ENCODE measurements at places on chromosomes 1 and 21.
A peak's percentile ranks its signal among the peaks of the same experiment; 100 is the strongest.

- no peak for DNase-seq
These were observed 1.8 kb upstream of the MEX3A start for GRCh38 chr1:156083800-156084790.

DNA sequence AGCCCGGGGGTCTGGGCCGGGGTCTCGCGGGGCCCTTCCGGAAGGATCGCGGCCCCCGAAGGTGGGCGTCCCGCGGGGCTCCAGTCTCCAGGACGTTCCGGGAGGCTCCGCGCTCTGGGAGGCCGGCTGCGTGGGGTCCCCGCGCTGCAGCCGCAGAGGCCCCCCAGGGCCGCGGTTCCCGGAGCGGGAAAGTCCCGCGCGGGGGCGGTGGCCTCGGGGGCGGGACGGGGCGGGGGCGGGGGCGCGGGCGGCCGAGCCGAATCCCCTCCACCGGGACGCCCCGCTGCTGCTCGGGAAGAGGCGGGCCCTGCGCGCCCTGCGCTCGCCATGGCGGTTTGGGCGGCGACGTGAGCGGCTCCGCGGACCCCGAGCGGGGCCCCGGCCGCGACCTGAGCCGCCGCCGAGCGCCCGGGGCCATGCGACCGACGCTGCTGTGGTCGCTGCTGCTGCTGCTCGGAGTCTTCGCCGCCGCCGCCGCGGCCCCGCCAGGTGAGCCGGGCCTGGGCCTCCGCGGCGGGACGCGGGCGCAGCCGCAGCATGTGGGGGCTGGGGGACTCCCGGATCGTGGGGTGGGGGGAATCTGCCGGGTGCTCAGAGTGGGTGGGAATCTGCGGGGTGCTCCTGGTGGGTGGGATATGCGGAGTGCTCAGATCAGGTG is at the start of gene IFNGR2:
Gene IFNGR2, plus strand, starts transcription at position 286 of the 658 bp plus-strand sequence. Its CDS starts 131 bp downstream, at position 417.
- DNase-seq: no peak

DNA sequence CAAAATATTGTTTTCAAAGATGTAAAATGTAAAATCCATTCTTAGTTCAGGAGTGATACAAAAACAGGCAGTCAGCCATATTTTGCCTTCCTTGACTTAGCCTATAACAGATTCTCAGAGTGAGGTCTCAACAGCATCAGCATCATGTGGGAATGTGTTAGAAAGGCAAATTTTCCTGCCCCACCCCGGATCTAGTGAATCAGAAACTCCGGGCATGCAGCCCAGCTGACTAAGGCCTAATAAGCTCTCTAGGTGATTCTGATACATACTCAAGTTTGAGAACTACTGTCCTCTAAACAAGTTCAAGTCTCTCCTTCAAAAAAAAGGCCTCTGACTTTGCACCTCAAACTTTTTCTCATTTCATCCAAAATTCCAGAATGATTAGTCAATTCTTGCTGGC is 46.9 kb upstream of the PRRC2C start:
- peak; percentile 98 for DNase-seq

DNA sequence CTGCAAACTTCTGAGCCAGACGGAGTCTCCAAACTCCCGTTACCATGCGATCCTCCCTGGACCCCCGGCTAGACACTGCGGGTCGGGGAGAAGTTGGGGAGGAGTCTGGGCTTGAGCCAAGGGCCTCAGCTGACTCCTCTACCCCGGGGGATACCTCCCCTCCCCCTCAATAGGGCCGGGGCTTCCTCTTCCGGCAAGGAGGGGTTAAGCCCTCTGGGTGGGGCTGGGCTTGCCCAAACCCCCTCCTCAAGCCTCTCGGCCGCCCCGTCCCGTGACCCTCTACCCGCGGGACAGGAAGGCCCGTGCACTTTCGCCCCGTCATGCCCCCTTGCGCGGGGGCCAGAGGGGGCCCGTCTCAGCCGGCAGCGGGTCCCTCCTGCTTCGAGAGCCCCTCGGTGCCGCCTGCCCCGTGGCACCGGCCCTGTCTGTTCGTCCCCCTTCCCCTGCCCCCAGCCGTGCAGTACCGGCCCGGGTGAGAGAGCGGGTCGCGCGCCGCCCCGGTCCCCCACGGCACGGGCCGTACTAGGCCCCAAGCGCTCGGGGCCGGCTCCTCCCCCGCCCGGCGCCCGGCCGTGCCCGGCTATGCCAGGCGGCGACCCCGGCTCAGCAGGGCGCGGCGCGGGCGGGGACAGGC is 652 bp downstream of the ARL8A start:
- DNase-seq: no peak

DNA sequence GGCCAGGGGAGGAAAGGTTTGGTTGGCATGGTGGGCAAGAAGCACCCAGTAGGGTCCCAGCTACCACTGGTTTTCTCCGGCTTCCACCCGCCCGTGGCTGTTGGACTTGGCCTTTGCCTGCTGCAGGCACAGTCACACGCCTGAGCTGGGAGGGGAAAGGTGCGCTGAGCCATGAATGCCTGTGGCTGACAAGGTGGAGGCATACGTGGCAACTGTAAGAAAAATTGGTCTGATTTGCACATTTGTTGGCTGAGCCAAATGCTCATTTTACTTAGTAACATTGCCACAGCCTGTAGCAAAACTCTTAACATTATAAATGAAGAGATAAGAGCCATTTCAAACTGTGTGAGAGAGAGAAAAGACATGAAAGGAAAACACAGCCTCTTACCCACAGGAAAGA is 191.6 kb downstream of the PTPRC start:
- peak; percentile 33 for DNase-seq

GRCh38 chr1:173393659-173394000 is 83.5 kb upstream of the PRDX6 start:
- DNase-seq: no peak

GRCh38 chr1:64581843-64582185 is 111.9 kb downstream of the CACHD1 start:
- no peak for DNase-seq

GRCh38 chr1:219430419-219430818 is 182.5 kb downstream of the ZC3H11B start:
- no peak for DNase-seq

DNA sequence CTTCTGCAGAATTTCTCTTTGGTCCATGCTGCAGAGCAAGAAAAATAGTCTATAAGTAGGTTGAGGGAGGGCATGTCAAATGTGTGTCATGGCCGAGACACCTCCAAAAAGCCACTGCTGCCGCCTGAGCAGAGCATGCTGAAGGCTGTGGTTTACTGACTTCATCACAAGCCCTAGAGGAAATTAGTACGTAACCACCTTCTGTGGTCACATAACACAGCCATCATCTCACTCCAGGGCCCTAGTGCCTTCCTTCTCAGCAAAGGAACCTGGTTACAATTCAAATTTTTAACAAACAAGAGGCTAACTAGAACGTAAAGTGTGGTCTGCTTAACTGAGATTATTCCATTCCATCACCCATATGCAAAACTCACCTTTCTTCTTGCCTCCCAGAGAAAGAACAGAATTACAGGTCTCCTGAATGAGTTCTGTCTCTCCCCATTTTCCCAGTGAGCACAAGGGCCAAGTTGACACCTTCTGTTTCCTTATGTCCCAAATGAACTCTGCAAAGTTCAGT is at the start of gene PTPN22:
Gene PTPN22, minus strand, starts transcription at position 116 of the 517 bp plus-strand sequence.
- no peak for DNase-seq

DNA sequence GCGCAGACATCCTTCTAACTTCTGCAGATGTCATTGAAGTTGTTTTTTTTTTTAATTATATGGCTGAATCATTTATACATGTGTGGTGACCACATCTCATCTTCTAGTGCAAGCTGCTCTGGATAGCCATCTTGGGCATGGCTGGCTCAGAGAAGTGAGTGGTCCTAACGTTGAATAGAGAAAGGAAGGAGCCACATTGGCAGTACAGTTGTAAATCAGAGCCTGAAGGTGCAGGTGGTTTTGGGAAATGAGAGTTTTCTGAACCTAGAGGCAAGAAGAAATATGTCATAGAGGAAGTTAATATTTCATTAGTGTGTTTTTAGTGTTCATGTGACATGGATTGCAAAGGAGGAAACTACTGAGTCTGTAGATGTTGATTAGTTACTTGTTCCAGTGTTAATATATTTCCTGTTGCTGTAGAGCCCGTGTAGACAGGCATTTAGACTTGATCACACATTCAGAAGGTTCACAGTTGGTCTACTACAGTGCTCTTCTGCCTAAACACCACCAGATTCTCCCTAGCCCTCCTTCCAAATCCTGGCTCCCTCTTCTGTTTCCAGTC is 163.7 kb downstream of the ROR1 start:
- no peak for DNase-seq

GRCh38 chr1:153420306-153420705 is 4.0 kb downstream of the S100A7A start:
- no peak for DNase-seq

GRCh38 chr1:216923601-216924000 is 200.4 kb upstream of the ESRRG start:
- DNase-seq: no peak

DNA sequence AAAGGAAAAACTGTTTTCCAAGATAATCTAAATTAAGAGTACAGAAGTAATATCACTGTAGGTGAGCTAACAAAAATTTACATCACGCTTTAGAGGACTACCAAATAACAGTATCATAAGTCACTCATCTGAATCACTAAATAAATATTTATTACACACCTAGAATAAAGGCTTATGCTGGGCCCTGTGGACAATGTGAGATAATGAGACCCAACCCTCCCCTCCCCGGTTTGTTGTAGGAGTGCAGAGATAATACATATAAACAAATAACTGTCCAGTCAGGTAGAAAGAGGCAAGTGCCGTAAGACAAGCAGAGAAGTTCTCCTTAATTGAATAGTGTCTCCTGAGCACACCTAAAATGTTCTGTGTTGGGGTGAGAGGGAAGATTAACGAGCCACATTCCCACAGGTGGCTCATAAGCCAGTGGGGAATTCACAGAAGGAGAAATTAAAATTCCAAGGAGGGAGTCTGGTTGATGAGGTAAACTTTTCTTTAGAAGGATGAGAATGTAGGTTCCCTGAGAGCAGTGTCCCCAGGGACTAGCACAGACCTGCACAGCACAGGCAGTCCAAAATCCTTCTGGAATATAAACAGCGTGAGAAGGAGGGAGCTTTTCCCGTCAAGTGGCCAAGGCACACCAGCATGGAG is 241.4 kb downstream of the NFIA start:
- peak; percentile 82 for DNase-seq

DNA sequence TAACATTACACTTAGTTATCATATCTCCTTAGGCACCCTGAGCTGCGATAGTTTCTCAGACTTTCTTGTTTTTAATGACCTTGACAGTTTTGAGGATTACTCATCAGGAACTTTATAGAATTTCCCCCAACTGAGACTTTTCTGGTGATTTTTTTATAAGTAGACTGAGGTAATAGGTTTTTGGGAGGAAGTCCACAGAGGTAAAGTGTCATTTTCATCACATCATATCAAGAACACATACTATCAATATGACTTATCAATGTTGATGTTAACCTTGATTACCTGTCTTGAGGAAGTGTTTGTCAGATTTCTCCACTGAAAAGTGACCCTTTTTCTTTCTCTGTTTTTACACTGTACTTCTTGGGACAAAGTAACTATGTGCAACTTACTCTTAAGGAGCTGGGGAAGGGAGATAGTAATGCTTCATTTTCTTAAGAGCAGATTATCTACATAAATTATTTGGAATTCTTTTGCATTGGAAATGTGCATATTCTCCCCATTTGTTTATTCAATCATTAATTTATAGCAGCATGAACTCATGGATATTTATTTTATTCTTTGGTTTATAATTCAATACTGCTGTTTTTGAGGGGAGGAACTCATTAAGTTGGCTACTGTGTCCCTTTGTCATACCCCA is 72.8 kb upstream of the HSD17B7 start:
- no peak for DNase-seq

- no peak for DNase-seq
These were observed 260.3 kb downstream of the FAF1 start for GRCh38 chr1:50699795-50700194.

- DNase-seq: no peak
These were observed 173.3 kb downstream of the PTPRU start for GRCh38 chr1:29409616-29410015.

DNA sequence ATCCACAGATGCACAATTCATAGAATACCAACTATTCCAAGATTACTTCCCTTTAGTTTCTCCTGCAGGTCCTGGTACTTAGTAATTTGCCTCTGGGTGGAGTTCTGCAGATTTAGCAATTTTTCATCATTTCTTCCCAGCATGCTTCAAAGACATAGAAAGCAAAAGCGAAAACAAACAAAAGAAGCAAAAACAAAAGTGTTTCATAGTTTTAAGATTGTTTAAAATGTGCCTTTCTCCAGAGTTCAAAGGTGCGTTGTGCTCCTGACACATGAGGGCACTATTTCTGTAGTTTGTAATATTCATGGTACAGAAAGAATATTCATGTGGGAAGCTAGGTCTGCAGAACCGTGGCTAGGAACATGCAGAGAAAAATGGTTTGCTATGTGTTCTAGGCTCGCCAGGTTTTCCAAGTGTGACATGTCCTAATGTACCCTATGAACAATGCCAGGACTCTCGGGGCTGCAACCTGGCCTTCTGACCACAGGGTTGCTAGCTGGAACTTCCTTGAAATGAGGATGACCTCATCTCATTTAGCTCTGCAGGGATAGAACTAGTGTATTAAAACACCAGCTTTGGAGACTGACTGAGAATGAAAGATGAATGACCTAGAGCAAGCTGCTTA is 30.0 kb upstream of the RCSD1 start:
- peak; percentile 45 for DNase-seq

Measured in foreskin keratinocyte (primary cell).